ENCODE measurements at places on chromosomes 6 and 20. TPM values are rescaled to one million over a fixed set of nuclear protein-coding genes. Genes with fewer than 3 reads are reported as not detected.

DNA sequence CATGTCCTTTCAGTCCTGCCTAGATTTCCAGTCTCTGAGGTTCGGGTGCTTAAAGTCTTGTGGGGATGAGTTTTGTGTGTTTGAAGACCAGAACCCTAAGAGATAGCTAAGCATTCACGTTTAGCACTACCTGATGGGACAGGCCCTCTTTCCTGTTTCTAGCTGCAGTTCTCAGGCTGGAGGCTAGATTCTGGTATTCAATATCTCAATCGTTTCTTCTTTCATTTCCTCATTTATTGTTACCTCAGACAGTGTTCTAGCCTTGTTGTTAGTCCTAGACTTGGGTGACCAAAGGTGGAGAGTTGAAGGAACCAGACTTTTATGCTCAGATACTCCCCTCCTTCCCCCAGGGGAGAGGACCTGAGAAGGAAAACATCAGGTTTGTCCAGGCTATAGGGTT is 16.8 kb downstream of the CEP250 start:
- no peak for DNase-seq

DNA sequence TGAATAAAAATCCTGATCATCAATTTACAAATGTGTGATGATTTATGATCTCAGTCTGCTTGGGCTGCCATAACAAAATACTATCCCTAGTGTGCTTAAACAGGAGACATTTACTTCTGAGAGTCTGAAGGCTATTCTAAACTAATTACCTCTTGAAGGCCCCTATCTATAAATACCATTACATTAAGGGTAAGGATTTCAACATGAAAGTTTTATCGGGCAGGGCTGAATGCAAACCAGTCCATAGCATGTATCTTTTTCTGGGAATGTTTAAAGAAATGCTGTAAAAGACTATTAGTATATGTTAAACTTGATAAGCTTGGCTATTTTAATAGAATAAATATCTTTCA is 48.2 kb downstream of the TRDN start:
- DNase-seq: no peak

Gene SIRPD
- total RNA-seq: not detected

- DNase-seq: no peak
Observed at GRCh38 chr6:43020847-43021246, 576 bp upstream of the RRP36 start.

- DNase-seq: no peak
Observed at GRCh38 chr20:33688938-33689424, 2.8 kb upstream of the E2F1 start.

Gene MROH8
- 0.79 TPM for total RNA-seq

DNA sequence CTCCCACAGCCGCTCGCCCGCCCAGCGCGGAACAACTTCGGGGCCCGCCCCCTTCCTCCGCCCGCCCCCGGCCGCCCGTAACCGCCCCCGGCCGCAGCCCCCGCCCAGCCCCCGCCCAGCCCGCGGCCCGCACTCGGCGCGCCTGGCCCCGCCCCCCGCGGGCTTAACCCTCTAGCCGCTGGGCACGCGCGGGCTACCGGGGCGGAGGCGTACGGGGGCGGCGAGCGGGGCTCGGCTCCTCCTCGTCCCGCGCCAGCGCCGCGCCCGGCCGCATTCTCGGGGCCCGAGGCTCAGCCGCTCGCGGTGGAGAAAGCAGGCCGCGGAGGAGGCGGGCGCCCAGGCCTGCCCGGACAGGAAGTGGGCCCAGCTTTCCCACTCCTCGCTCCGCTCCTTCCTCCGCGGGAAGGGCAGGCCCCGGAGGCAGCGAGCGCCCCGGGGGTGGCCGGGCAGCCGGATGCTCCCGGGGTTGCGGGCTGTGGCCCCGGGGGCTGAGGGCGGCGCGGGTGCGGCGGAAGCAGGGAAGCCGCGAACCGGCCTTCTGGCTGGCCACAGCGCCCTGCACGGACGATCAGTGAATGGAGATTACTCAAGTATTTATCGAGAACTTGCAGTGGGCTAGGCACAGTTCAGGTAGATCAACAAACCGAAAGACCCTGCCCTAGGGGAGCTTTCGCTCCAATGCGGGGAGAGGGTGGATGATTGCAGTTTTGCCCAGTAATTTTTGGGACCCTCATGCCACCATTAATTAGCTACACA is at the start of gene TRAM2:
Gene TRAM2, minus strand, starts transcription at position 39 of the 756 bp plus-strand sequence. CDS start 145 bp downstream, outside the sequence.
- DNase-seq: peak; percentile 27

DNA sequence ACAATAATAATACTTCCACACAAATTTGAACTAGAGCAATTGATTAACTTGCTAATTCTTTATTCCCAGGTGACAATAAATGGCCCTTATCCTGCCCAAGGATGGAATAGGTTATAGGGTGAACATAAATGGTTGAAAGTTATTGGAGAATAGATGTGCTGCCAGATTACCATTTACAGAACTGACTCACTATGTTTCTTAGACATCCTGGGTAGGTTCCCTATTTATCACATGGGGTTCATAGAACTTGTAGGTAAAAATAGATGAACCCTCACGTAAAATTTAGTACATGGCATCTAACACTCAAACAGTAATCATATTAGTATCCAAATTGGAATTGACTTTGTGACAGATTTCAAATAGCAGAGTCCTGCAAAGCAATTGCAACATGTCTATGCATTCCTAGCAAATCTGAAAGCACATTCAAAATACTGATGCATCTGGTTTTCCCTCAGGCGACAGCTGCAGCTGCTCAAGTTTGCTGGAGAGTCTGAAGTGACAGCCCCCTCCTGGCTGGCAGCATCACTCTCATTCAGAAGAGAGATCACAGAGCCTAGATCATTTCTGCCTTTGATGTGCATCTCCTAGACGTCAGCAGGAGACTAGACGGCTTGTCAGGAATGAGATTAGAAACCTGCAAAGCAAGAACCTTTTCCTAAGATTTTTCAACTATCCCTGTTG is 80.2 kb upstream of the RNF217 start:
- no peak for DNase-seq

DNA sequence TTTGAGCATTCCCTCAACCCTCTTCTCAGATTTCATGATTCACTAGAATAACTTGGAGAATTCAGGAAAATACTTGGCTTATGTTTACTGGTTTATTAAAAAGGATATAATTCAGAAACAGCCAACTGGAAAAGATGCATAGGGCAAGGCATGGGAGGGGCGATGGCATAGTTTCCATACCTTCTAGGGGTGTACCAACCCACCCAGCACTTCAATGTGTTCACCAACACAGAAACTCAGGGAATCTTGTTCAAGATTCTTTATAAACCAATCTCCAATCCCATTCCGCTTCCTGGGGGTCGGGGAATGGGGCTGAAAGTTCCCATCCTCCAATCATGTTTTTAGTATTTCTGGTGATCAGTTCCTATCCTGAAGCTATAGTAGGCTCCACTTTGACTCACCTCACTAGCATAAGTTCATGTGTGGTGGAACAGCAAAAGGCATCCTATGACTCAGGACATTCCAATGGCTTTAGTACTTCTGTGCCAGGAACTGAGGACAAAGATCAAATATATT is 164.4 kb downstream of the SIM1 start:
- DNase-seq: peak; percentile 96

GRCh38 chr6:17001188-17001587 is 100.7 kb upstream of the STMND1 start:
- no peak for DNase-seq
